ENCODE measurements at places on chromosomes 2 and 18.

DNA sequence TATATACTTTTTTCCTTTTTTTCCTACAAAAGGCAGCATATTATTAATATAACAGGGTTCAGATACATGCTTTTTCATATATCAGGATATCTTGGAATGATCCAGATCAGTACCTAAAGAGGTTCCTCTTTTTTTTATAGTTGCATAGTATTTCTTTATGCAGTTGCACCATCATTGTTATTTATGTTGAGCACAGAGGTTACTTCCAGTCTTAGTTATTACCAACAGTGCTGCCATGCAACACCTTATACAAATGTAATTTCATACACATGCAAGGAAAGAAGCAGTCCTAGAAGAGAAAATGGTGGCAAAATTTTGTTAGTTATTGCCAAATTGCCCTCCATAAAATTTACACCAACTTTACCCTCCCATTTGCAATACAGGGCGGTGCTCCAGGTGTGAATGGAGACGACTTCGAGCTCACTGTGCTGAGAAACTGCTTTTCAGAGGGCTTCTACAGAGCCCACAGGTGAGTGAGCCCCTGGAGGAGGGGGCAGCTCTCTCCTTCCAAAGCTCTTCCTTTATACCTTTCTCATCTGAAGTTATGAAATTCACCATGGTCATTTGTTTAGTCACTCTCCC lies 30.0 kb upstream of the KCMF1 start:
- DNase-seq = no peak

GRCh38 chr2:215362562-215362904 lies 50.7 kb downstream of the ATIC start:
- no peak for DNase-seq

GRCh38 chr2:230124757-230125431 lies 56.2 kb upstream of the SLC16A14 start:
- DNase-seq = no peak

GRCh38 chr18:32300914-32301313 lies 111.1 kb downstream of the MEP1B start:
- DNase-seq = no peak

DNA sequence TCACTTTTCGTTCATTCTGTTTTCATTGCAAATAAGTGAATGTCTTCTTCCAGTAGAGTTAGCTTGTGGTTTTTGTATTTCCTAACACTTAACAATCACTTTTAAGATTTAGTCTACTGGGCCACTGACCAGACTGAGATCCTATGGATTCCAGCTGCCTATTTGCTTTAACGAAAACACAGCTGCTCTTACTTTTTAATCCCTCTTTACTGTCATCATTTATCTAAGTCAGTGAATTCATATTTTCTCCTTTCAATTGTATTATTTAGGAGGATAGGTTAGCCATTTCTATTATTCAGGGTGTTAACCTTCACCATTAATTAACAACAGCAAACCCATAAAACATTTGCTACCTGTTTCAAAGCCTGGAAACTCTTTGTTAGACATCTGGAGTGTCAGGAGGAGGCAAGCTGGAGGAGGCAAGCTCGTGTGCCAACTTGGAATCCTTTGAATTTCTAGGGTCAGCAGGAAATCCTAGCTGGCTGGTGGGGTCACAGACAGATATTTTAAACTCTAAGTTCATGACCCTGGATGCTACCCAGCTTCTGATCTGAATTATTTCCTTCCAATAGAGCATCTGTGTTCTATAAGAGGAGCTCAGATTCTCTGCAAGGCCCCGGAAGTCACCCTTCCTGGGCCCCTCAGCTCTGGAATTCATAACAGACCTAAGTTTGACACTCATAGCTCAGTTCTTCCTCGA lies 385.3 kb downstream of the RBM43 start:
- DNase-seq = no peak
